Pancreas (tissue), 10 donors: ENCODE measurements at places on chromosomes 3 and 15.

GRCh38 chr15:87083201-87083600 is 1003.5 kb downstream of the AGBL1 start:
- no peak for DNase-seq

DNA sequence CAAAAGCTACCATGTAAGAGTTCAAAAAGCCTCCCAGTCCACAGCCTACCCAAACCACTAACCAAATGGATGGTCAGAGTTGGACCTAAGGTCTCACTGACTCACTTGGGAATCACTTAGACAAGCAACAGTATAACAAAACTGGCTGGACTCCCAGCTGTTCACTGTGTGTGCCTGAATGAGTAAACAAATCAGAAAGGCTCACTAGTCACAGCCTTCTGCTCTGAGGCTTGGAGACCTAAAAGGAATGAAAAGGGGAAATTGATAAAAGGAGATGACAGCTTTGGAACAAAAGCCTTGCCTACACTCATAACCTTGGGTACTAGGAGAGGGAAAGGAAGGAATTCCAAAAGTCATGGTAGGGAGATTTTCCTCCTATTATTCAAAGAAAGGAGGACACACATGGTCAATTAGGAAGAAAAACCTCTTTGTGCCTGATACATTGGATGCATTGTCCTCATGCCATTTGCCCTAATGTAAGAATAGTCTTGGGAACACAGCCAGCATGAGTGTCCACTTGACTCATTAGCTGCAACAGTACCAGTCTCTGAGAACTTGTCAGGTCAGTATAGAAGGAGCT is 92.3 kb downstream of the FRMD5 start:
- no peak for DNase-seq

- DNase-seq = no peak
Measured at GRCh38 chr15:71313806-71314205, 198.5 kb downstream of the THSD4 start.

GRCh38 chr15:78923015-78923414 is 21.8 kb downstream of the CTSH start:
- DNase-seq = no peak

DNA sequence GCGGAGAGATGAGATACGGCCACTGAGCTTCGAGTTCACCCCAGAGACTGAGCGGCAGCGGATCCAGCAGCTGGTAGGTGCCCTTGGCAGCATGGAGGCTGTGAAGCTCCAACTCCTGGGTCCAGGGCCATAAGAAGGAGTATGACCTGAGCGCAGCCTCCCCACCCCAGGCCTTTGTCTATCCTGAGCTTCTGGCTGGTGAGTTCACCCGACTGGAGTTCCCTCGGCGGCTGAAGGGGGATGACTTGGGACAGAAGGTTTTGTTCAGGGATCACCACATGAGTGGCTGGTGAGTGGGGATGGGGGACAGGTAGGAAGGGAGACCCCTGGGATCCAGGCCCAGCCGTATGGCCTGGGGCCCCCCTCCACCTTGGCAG is 2.6 kb downstream of the PPM1M start:
- no peak for DNase-seq

- DNase-seq = no peak
Measured at GRCh38 chr3:107430996-107431245, 53.7 kb downstream of the CCDC54 start.

- DNase-seq = no peak
Measured at GRCh38 chr3:39637807-39638206, 170.3 kb downstream of the MOBP start.

DNA sequence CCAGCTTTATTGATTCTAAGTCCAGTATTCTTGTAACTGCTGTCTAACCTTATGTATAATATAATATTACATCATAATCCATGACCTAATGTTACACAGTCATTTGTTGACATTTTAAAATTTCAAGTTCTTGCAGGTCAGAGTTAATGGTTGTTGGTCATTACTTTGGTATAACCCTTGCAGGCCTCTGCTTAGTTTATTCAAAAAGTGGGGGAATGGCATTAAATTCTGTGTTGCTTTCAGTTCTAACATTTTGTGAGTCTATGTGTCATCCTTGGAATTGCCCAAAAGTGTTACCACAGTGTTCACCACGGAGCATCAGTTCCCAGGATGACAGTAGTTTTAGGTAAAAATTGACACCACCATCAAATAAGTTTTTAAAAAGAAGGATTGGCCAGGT is 174.8 kb upstream of the BCL6 start:
- DNase-seq = no peak

DNA sequence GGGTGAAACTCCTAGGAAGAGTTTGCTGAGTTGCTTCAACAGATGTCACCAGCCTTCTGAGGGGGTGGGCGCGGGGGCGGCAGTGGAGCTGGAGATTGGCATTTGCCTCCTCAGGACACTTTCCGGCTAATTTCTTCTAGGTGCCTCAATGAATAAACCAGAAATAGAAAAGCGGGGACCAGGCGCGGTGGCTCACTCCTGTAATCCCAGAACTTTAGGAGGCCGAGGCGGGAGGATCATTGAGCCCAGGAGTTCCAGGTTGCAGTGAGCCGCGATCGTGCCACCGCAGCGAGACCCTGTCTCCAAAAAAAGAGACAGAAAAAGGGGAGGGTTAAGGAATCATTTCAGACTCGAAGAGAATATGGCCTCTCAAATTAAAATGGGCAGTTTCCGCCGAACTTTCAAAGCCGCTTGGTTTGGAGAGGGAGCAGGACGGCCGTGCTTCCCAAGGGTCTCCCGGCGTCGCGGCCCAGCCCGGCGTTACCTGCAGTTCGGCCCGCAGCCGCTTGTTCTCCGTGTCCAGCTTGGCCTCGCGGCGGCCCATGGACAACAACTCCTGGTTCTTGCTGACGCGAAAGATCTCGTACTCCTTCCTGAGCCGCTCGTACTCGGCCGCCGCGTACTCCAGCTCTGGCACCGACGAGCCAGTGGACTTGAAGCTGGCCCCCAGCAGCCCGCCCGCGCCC is 587 bp downstream of the NPHP3 start:
- peak; percentile 86 for DNase-seq

DNA sequence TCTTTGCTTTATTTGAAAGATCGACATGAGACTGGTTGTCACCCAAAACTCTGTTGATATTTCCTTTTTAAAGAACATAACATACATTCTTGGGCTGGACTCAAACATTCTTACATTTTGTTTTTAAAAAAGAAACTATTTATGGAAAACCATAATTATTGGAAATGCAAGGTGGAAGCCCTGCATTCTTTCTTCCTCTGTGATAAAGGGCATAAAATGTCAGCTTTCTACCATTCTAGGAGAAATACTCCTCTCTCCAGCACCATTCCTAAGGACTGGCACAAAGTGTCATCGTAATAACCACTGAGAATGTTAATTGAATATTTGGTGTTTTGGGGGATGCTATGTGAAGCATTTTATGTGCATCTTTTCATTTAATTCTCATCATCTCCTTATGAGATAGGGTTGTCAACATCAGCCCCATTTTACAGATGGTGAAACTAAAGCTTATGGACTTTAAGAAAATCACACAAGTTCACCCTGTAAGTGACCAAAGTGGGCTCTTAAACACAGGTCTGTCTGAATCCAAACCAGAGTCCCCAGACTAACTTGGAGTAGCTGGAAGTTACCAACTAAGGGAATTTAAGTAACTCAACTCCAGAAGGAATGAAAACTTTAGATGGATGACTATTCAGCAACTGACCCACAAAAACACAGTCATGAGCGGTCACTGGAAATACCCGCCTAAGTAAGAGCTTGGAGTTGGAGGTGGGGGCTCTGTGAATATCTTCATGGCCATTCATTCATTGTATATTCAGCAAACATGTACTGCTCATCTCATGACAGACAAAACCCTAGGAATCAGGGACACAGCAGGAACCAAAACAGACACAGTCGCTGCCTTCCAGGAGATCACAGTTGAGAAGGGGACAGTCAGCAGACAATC is 45.9 kb upstream of the LMCD1 start:
- DNase-seq = no peak

- no peak for DNase-seq
Measured at GRCh38 chr3:57007521-57008460, 52.7 kb upstream of the SPATA12 start.

- DNase-seq = no peak
Measured at GRCh38 chr3:158679547-158680000, 7.1 kb upstream of the LXN start.

DNA sequence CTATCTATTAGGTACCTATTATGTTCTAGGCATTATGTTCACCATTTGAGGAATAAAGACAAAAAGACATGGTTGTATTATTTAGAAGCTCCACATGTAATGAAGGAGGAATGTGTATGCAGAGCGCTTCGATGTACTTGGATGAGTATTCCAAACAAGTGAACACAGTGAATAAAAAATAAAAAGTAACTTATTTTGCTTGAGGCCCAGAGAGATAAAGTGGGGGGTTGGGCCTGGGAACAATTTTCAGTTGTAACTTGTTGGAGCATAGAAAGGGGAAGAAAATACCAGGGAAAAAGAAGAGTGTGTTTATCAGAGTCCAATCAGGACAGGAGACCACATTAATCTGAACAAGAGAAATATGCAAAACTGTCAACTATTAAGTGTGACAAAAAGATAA is 445.7 kb upstream of the BCHE start:
- DNase-seq = no peak

DNA sequence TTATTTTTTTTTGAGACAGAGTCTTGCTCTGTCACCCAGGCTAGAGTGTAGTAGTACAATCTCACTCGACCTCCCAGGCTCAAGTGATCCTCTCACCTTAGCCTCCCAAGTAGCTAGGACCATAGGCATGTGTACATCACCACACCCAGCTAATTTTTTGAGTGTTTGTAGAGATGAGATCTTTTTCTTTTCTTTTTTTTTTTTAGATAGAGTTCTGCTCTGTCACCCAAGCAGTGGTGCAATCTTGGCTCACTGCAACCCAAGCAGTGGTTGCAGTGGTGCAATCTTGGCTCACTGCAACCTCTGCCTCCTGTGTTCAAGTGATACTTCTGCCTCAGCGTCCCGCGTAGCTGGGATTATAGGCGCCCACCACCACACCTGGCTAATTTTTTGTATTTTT is 5.2 kb downstream of the CEP97 start:
- DNase-seq = no peak

GRCh38 chr15:48507416-48508065 is 138.0 kb downstream of the FBN1 start:
- DNase-seq = peak; percentile 20

DNA sequence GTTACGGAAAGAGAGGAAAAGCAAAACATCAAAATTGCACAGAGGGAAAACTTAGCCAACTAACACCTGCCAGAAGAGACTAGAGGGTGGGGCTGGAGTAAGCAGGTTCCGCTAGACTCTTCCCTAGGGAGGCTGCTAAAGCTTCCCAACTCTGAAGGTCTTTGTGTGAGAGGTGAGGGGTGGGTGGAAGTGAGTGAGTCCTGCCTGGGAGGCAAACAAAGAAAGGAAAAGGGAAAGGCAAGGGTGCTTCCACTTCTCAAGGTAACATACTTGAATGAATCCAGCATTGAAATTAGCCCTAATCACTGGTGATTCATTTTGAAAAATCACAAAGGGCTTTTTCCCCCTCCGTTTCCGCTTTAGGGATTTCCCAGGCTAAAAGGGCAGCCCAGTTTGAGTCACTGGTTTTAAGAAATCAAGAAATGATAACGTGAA is 220.5 kb upstream of the ADAMTS9 start:
- no peak for DNase-seq

GRCh38 chr15:88622605-88622975 is 1.4 kb downstream of the AEN start:
- DNase-seq = no peak

- no peak for DNase-seq
Measured at GRCh38 chr3:111582120-111582474, 13.0 kb downstream of the ZBED2 start.

DNA sequence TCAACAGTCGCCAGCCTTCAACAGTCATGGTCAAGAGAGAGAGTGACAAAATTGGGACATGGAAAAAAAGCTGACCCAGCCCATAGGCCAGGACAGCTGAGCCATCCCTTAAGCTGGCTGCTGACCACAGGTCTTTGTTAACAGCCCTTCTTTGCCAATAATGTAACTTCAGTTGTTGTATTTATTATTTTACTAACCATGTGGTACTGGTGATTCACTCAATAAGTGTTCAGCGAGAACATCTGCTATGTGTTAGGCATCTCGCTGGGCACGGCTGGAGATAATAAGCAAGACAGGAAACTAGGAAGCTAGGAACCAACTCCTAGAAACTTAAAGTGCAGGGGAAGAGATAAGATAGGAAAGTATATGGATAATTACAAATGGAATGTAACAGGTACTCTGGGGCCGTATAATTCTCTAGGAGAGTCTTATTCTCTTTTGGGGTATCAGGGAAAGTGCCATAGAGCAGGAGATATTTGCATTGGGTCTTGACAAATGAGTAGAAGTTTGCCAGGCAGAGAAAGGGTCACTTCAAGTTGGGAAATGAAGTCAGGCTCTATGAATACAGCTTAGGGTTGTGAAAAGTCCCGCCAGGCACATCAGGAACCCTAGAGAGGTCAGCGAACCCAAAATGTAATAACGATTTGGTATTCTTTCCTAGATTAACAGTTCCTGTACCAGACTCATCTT is 84.0 kb upstream of the TRA2B start:
- DNase-seq = no peak

- no peak for DNase-seq
Measured at GRCh38 chr3:128240232-128240631, 87.0 kb downstream of the EEFSEC start.

- DNase-seq = peak; percentile 33
Measured at GRCh38 chr3:169430707-169431404, 232.7 kb downstream of the MECOM start.

DNA sequence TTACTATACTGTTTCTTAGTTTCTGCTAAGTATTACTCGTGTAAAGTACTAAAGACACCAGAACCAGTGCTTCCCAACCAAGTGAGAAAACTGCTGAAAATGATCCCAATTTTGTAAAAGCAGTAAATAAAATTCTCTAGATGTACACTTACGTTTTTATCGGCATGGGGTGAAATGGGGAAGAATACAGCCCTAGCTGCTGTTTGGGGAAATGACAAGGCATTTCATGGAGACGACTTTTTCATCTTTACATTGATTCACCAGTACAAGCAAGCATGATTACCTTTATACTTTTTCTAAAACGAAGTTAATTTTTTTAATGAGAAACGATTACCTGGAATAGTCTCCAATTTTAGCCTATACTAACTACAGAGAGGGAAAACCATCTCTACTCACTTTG is 1.4 kb downstream of the PSMD6 start:
- DNase-seq = no peak

- no peak for DNase-seq
Measured at GRCh38 chr15:69499521-69500211, 47.0 kb downstream of the RPLP1 start.

GRCh38 chr3:158347966-158348365 is 223.0 kb upstream of the MLF1 start:
- no peak for DNase-seq
